Mesothelial cell of epicardium (in vitro differentiated cells): ENCODE measurements at places on chromosomes 4 and X. TPM values are rescaled to one million over a fixed set of nuclear protein-coding genes. Genes with fewer than 3 reads are reported as not detected.

The VSIG1 gene
- 0.23 to 0.54 TPM (median 0.24 TPM) in 3 replicates for total RNA-seq

The PPP1R3F gene
- total RNA-seq, result 8.9 to 11.4 TPM (median 9.6 TPM) in 3 replicates

The KIF4A gene
- total RNA-seq, result 12.2 to 13.1 TPM (median 12.7 TPM) in 3 replicates

The GAB3 gene
- 0.29 to 0.67 TPM (median 0.38 TPM) in 3 replicates for total RNA-seq

The MAML3 gene
- 24.8 to 26.9 TPM (median 26.0 TPM) in 3 replicates for total RNA-seq

- no peak overlapping the region for H3K27ac ChIP-seq
- no peak for DNase-seq
These were observed 300.2 kb upstream of the VCX start for GRCh38 chrX:7542587-7543380.

DNA sequence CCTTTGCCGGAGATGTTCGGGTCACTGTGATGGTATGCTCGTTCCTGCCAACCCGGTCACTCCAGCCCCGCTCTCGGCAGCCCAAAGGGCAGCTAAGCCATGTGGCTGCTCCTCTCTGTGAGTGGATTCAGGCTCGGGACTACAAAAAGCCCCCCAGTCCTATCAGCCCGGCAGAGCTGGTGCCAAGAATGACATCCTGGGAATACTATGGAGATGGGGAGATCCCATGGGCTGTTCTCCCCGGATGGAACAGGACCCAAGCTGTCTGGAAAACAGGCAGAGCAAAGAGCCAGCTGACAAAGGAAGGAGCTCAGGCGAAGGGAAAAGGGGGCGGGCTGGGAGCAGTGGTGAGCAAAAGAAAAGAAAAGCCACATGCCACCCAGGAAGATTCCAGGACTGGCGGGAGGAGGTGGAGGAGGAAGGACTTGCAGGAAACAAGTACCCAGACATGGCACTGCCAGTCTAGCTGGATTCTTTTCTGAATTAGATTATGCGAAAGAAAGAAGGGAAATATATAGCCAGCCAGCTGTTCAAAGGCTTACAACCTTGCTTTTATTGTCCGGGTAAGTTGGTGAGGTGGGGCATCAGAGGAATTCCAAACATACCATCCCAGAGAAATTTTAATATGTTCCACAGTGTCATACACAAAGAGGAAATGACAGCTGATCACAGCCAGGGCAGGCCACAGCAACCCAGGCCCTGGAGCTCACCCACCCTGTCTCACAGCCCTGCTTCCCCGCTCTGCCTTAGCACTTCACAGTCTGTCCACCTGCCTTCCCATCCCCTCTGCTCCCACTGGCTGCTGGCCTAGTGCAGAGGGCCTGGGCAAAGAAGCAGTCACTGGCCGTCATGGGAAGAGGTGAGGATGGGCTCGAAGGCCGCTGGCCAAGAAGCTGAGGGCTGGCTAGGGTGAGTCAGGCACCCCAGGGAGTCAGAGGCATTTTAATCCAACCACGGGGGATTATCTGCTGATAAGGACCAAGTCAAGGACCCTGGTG lies 3.4 kb downstream of the NDP start:
- H3K4me1 ChIP-seq, result peaks cover 6% of the 10 kb centered on the region
- no peak overlapping the region for H3K27ac ChIP-seq
- H3K27me3 ChIP-seq, result peaks cover 27% of the 10 kb centered on the region
- no peaks in the 10 kb centered on the region for H3K36me3 ChIP-seq
- no peak for DNase-seq
- H3K4me3 ChIP-seq, result no peak overlapping the region

DNA sequence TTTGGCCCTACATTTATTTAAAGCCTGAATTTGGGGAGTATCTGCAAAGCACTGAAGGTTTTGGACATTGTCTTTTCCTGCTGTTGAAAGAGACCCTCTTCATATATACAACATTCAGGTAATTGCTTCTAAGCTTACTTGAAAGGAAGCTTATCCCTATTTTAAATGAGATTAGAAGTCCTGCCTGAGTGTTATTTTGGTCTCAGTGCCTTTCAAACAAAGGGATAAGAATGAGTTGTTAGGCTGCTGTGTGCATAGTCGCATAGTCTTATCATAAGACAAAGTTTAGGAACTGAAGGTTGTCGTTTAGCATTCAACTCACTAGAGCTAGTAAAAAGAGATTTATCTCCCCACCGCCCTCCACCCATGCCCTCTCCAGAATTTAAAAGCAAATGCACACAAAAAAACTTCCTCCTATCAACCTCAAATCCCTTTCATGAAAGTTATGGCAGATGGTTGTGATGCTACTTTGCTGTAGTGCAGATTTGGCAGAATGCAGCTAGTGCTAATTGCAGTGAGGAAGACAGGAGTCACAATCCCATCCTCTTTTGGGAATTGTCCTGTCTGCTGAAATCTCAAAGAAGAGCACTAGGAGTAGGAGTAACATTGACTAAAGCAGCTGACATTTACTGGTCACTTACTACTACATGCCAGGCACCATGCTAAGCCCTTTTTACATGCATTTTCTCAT lies 5.8 kb downstream of the HERC3 start:
- no peak overlapping the region for H3K27ac ChIP-seq
- no peaks in the 10 kb centered on the region for H3K27me3 ChIP-seq

DNA sequence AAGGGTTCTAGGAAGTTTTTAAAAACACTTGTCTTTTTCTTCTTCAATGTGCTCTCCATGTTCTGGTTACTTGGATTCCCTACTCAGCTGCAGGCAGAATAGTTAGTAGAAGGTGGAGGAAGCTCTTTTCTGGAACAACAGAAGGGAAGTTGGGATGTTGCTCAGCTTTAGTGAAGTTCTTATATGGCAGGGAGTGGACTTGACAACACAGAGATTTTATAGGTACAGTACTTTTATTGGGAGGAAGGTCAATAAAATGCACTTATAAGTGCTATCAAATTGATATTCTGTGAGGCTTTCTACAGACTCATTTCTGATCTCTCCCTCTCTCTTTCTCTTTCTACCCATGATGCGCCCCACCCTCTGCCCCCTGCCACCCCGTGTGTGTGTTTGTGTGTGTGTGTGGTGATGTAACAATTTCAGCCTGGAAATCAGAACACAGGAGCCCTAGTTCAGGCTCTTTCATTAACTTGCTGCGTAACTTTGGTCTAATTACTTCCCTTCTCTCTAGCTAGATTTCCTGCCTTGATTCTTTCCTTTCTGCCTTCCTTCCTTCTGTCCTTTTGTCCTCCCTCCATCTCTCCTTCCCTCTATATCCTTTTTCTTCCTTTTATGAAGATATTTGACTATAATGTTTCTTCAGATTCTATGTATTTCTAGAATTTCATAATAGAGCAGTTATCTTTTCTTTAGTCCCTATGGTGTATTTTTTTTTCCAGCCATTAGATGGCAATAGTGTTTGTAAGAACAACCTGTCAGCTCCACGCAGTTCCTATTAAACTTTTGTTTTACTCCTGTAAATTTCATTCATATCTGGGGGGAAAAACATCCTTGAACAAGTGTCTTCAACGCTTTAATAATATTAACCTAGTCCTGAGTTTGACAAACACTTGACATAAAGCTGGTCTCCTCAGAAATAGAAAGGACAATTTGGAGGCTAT lies 37.1 kb downstream of the HEPH start:
- H3K36me3 ChIP-seq, result peaks cover 4% of the 10 kb centered on the region
- H3K27ac ChIP-seq, result no peak overlapping the region
- H3K4me1 ChIP-seq, result peaks cover 3% of the 10 kb centered on the region
- no peak for DNase-seq
- no peak overlapping the region for H3K4me3 ChIP-seq
- H3K27me3 ChIP-seq, result no peaks in the 10 kb centered on the region

DNA sequence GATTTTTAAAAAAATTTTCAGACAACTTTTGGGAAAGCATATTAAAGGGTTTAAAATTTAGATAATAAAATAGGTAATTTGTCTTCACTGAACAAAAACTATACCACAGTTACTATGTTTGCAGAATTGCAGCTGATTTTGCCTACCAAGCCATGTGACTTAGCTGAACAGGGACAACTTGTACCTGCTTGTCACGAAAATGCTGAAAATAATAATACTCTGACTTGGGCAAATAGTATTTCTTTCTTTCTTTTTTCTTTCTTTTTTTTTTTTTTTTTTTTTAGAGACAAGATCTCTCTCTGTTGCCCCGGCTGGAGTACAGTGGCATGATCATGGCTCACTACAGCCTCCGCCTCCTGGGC lies 225.2 kb upstream of the PPP1R2C start:
- H3K27me3 ChIP-seq, result no peaks in the 10 kb centered on the region
- H3K4me3 ChIP-seq, result no peak overlapping the region
- no peak overlapping the region for H3K27ac ChIP-seq
- DNase-seq, result no peak
- H3K36me3 ChIP-seq, result no peaks in the 10 kb centered on the region

DNA sequence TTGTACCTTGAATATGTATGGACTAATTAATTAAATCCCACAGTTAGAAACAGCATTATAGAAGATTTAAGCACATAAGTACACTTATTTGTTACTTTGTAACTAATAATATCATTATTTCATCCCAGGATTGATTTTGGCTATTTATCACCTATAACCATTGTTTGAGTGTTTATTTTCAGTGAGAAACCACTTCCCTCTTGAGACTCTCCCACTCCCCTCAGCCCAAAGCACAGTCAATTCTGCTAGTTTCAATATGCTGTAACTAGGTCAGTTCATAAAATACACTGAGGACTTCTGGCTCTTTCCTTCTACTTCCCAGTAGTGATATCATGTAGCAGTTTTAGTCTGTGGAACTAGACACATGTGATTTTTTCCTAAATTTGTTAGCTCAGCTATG lies 16.3 kb downstream of the OFD1 start:
- H3K27me3 ChIP-seq, result no peaks in the 10 kb centered on the region
- H3K27ac ChIP-seq, result no peak overlapping the region
- H3K36me3 ChIP-seq, result peaks cover 9% of the 10 kb centered on the region
- DNase-seq, result no peak
- H3K4me3 ChIP-seq, result no peak overlapping the region
